Activated CD8-positive, alpha-beta memory T cell treated with anti-CD3 and anti-CD28 coated beads, Interleukin-2, amount 10 ng/mL, durations not matched to agents 7 days and 5 days (primary cell): ENCODE measurements at places on chromosomes 7 and 10.

DNA sequence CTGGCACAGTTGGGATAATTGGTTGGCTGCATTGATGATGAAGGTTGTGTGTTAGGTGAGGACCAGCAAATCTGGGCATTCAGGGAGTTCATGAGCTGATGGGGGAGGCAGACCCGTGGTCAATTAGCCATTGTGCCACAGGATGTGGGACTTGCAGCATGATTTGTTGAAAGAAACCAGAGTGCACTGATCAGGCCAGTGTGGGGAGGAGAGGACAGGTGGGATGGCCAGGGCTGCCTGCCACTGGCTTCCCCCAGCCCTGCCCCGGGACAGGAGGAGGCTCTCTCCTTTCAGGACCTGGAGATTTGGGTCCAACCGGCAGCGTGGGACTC is 4.3 kb downstream of the CLIP2 start:
- DNase-seq = no peak

DNA sequence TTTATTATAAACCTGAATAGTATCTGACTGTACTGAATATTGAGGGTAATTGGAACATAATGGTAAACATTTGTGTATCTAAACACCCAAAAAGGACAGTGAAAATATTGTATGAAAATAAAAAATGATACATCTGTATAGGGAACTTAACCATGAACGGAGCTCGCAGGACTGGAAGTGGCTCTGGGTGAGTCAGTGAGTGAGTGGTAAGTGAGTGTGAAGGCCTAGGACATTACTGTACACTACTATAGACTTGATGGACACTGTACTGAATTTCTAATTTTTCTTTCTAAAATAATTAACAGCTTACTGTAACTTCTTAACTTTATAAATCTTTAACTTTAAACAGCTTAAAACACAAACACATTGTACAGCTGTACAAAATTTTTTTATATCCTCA is 454.5 kb upstream of the FZD8 start:
- DNase-seq = no peak

DNA sequence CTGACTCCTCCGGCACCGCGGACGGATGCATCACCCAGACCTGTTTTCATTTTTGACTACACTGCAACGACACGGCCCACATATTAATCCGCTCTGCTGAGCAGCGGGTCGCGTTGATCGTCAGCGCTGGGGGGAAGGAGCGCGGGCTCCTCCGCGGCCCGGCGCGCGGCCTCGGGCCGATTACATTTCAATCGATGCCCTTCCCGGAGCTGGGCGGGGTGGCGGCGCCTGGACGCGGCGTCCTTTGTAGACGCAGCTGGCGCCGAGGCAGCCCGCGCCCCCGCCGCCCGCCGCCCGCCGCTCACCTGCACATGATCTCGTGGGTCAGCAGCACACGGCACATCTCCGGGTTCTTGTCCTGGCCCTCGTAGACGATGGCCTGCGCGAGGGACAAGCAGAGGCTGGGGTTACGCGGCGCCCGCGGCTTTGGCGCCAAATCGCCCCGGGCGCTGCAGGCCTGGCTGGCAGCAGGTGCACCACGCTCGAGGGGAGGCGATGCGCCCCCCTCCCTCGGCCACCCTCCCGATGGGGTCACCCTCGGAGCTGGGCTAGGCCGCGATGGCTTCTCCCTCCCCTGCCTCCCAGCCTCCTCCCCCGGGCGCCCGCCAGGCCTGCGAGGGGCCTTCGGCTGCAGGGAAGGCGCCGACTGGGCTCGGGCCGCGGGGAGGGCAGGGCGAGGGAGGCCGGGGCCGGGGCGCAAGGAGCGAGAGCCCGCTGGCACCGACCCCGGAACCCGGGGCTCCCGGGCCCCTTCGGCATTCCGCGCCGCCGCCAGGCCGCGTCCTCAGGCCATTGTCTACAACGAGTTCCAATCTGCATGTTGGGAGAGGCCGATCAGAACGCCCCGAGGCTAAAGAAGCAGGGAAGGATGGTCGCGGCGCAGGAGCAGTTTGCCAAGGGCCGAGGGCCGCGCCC is 5.2 kb downstream of the EBF3 start:
- no peak for DNase-seq

- DNase-seq = no peak
Observed at GRCh38 chr7:142146124-142146523, 34.6 kb downstream of the MGAM2 start.

- DNase-seq = no peak
Observed at GRCh38 chr10:58851606-58852005, 324.8 kb upstream of the PHYHIPL start.

DNA sequence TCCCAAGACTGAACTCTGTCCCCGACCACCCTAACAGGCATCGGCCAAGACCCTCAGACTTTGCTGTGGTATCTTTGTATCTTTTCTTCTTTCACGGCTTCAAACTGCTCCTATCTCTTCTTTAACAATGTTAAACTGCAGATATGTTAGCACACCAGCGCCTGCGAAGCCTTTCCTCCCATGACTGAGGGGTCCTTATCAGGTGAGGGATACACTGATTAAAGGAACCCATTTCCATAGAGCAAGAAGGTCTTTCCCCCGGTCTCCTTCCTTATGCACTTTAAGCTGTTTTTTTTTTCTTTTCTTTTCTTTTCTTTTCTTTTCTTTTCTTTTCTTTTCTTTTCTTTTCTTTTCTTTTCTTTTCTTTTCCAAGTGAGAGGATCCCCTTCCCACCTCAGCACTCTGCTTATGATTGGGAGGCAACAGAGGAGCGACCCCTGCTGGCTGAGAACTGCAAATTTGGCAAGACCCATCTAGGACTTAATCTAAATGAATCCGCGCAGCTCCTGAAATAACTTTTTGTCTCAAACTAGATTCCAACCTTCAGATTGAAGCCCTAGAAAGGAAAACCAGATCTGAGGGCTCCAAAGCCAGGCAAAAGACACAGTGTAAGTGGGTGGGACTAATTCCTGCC is 109.9 kb downstream of the ITGB8 start:
- DNase-seq = no peak

- DNase-seq = no peak
Observed at GRCh38 chr7:2101630-2102374, 130.9 kb downstream of the MAD1L1 start.

GRCh38 chr10:60660625-60661024 is 117.7 kb upstream of the CDK1 start:
- no peak for DNase-seq

- no peak for DNase-seq
Observed at GRCh38 chr10:91589015-91589657, 43.7 kb downstream of the PPP1R3C start.

DNA sequence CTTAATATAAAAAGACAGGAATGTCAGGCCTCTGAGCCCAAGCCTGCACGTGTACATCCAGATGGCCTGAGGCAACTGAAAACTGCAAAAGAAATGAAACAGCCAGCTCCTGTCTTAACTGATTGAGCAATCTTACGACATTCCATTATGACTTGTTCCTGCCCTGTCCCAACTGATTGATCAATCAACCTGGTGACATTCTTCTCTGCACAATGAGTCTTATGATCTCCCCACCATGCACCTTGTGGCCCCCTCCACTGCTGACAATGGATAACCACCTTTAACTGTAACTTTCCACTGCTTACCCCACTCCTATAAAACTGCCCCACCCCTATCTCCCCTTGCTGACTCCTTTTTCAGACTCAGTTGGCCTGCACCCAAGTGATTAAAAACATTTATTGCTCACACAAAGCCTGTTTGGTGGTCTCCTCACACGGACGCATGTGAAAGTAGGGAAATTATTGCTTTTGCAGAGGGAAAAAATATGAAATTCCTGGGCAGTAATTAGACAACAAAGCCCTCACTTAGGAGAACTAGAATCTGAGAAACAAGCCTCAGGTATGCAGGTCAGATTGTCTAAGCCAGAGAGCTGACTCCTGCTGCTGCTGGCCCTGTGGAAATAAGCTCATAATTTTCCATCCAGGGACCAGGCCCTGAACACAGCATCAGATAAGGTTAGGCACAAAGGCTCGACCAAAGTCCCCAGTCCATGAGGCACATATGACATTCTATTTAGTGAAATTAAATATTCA is 5.3 kb downstream of the CYP3A7 start:
- DNase-seq = no peak

- DNase-seq = no peak
Observed at GRCh38 chr10:26715137-26715487, 17.6 kb downstream of the PDSS1 start.

DNA sequence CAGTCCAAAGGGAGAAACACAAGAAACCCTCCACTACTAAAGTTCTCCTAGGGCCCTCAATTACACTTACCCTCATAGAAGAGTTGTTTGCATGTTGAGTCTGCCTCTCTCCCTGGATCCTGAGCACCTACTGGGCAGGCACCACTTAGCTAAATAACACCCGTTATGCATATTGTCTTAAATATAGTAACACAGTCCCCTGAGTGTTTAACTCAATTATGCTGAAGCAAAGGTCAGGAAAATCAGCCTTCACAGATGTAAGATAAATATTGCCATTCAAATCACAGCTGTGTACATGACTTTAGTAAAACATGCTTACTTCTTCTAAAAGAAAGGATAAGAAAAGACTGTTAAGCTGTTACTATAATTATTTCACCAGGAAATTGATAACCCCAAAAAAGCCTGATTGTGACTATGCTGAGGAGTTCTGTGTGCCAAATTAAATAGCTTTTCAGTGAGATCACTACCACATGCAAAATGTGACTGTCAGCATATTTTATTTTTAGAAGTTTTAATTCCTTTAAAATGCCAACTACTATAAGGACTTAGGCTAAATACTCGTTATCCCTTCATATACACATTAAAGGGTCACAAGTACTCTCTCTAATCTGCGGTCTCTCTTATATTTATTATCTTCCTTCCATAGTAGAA is 733.9 kb upstream of the PHF14 start:
- no peak for DNase-seq
